Pons (tissue), 1 donor: ENCODE measurements at places on chromosomes 12 and 14.

- no peak for DNase-seq
Measured at GRCh38 chr14:92633274-92633616, 115.2 kb downstream of the LGMN start.

- no peak for DNase-seq
Measured at GRCh38 chr14:95918466-95918865, 41.8 kb downstream of the TUNAR start.

GRCh38 chr14:83913476-83913875, 1616.5 kb upstream of the FLRT2 start:
- no peak for DNase-seq

GRCh38 chr14:84592770-84593169, 937.2 kb upstream of the FLRT2 start:
- DNase-seq, result no peak

- no peak for DNase-seq
Measured at GRCh38 chr12:117430246-117430645, 68.8 kb upstream of the NOS1 start.
